Activated CD8-positive, alpha-beta memory T cell treated with anti-CD3 and anti-CD28 coated beads for 24 hours (primary cell): ENCODE measurements at places on chromosomes 7 and 10.

- DNase-seq = no peak
These were observed 4.4 kb upstream of the FAM107B start for GRCh38 chr10:14779001-14779651.

- DNase-seq = no peak
These were observed 155.7 kb downstream of the PTPRN2 start for GRCh38 chr7:158431941-158432347.

DNA sequence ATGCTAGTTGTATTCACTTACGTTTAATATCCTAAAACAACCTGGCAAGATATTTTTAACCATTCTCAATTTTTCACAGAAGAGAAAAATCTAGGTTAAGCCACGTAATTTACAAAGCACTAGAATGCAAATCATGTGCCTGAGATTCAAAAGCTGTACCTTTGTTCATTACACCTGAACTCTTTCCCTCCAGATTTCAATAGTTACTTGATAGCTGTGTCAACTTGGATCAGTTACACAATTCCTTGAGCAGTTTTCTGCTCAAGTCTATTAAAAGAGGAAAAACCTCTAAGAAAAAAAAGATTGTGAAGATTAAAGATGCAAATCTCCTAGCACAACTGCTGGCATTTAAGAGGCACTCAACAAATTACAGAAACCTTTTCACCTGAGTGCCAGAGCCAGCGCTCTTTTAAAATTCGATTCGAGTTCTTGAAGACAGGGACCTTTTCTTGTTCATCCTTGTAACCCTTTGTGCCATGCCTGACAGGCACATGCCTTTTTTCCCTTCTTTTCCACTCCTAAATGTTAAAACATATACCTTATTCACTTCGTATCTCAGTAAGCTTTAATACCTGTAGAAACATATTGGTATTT is 886 bp downstream of the NSUN6 start:
- DNase-seq = no peak

DNA sequence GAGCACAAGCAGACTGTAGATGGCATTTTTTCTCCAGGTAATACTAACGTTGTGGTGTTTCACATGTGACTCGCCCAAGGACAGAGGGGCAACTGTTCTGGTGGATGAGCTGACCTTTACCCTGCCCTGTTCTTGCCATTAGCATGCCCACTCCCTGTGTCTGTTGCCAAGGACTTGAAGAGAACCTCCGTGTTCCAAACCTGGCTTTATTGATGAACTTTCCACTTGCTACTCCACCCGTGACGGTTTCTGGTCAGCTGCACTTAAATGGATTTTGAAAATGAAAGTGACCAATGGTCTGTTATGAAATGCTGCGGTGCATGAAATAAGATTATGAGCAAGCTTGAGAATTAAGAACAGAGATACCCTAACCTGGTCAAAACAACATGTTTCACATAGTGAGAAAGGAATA is 30.4 kb downstream of the LRRC4 start:
- DNase-seq = no peak

- no peak for DNase-seq
These were observed 151.2 kb downstream of the MAGI2 start for GRCh38 chr7:79302293-79302692.

DNA sequence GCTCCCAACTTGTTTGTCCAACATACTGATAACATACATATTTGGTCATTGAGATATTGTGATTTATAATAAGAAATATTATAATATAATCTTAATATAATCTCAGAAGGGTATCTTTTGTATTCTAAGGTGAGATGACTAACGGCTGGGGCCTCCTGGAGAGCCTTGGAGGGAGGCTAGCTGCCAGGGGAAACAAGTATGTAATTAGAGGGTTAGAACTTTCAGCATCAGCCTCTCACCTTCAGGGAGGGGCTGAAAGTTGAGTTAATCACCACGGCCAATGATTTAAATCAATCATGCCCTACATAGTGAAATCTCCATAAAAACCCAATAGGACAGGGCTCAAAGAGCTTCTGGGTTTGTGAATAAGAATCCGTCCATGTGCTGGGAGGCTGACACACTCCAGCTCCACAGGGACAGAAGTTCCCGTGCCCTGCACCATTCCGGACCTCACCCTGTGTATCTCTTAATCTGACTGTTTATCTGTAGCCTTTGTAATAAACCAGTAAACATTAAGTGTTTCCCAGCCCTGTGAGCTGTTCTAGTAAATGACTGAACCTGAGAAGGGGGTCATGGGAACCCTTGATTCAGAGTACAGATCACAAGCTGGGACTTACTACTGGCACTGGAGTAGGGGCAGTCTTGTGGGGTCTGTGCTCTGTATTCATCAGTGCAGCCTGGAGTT is 86.3 kb upstream of the STEAP1B start:
- no peak for DNase-seq
